ENCODE measurements at places on chromosomes 11 and 22. TPM values are rescaled to one million over a fixed set of nuclear protein-coding genes. Genes with fewer than 3 reads are reported as not detected.

CD3E gene
- not detected for total RNA-seq

TMEM121B gene
- under 0.01 TPM for total RNA-seq

PDE3B gene
- 2.4 TPM for total RNA-seq

OR52A1 gene
- total RNA-seq: not detected

GALR3 gene
- total RNA-seq: not detected

SEPTIN5 gene
- 25.6 TPM for total RNA-seq

CEND1 gene
- 0.66 TPM for total RNA-seq

TSGA10IP gene
- total RNA-seq: 0.13 TPM
